ENCODE measurements at places on chromosomes 4 and X.

DNA sequence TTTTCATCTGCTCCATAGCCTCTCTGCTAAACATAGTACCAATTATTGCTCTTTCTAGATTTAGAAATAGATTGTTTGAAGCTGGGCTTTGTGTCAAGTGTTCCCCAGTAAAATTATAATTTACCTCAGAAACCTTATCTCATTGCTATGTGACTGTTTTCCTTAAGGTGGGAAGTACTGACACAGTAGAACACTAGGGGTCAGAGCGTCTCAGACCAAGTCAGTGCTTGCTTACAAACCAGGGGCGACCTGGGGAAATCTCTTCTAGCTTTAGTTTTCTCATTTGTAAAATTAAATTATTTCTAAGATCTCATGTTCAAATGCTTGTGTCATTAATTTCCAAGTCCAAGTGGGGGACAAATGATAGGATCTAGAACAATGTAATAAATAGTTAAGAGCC, 360.4 kb downstream of the RAPGEF2 start:
- no peak for DNase-seq

- no peak for DNase-seq
These were observed 264.5 kb upstream of the EMCN start for GRCh38 chr4:100782356-100782755.

- DNase-seq = no peak
These were observed 26.9 kb upstream of the RASGEF1B start for GRCh38 chr4:81498551-81499099.

- DNase-seq = no peak
These were observed 159.1 kb downstream of the AFF2 start for GRCh38 chrX:148659481-148659880.

DNA sequence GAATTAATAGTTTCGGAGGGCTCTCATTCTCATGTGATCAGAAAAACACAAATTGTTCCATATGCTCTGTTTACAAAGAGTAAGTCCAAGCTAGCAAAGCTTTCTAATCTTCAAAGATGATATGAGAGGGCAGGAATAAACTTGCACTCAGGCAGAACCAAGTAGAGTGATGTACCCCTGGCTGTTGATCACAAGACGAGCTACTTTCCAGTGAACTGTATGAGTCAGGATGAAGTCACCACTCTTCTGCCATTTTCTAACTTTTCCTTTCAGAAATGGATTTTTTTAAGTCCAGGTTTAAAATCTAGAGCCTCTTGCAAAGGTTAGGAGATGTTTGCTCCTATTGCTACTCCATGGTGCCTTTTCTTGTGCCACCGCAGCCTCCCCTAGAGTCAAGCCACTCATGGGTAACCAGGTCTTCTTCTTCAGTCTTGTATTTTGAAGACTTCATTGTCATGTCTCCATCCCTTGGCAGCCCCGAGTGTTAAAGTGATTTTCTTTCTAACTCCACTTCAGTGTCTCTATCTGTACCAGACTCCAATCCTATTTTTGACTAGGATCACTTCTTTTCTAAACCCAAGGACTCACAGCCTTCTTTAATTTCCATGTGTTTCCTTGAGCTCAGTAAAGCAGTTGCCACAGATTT, 171.9 kb upstream of the GALNT7 start:
- no peak for DNase-seq

DNA sequence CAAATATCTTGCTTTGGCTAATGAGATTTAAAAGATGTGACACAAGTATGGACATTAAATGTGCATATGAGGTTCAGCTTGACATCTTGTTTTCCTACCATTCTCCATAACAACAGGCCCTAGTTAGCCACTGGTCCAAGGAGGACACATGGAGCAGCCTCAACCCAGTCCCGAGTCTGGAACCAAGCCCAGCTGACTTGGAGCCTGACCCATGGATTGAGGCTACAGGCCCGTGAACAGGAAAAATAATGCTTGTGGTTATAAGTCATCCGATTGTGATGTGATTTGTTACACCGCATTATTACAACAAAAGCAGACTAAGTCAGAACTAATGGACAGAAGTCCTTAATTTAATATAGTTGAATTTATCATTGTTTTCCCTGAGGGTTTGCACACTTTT, 123.2 kb upstream of the BANK1 start:
- DNase-seq = no peak

DNA sequence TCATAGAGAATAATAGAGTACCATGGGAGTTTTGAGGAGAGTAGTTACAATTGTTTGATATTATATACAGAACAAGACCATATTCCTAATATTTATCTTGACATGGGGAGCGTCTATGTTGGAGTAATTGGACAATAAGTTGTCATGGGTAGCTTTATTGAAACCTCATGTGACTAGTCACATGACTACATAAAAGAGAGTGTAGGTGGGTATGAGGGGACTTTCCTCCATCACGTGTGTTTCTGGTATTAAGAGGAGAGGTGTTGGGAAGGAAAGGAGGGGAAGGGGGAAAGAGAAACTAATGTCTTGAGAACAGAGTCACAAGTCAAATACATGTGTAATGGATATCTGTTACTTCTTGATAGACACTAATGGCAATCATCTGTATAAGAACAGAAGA, 33.1 kb downstream of the PDLIM5 start:
- DNase-seq = no peak

GRCh38 chr4:5678977-5679376, 29.4 kb downstream of the EVC2 start:
- DNase-seq = no peak

DNA sequence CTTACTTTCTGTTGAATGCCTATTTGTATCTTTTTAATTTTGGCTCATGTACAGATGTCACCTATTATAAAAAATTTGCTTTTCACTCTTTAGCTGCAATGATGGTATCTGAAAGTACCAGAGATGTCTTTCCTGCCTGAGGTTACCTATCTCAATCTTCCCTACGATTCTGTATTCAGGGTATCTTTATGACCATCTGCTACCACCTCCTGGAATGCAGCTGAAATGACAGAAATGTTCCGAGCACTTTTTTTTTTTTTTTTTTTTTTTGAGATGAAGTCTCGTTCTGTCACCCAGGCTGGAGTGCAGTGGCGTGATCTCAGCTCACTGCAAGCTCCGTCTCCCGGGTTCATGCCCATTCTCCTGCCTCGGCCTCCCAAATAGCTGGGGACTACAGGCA, 136.4 kb downstream of the REPS2 start:
- no peak for DNase-seq

DNA sequence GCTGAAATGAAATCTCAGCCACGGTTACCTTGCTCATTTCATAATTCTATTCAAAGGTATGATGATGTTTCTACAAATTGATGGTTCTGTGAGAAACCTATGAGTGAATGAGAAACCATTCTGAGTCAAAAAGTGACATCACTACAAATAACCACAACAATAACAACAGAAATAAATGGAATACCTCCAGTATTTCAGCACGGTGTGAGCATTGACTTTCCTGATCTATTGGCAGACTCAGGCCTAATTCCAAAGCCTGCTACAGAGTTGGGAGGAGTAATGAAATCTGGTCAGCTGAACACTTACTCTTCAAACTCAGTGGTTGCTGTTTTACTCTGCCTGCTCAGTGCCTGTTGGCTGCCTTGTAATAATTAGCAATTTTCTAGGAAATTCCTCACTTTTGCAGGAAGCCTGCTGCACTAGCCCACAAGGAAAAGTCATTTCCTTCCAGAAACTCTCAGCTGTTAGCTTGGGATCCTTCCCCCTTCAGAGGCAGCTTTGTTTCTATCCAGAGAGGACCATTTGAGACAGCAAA, 18.8 kb upstream of the SYNPO2 start:
- DNase-seq = no peak

GRCh38 chr4:75494563-75494962, 19.6 kb downstream of the RCHY1 start:
- DNase-seq = no peak

DNA sequence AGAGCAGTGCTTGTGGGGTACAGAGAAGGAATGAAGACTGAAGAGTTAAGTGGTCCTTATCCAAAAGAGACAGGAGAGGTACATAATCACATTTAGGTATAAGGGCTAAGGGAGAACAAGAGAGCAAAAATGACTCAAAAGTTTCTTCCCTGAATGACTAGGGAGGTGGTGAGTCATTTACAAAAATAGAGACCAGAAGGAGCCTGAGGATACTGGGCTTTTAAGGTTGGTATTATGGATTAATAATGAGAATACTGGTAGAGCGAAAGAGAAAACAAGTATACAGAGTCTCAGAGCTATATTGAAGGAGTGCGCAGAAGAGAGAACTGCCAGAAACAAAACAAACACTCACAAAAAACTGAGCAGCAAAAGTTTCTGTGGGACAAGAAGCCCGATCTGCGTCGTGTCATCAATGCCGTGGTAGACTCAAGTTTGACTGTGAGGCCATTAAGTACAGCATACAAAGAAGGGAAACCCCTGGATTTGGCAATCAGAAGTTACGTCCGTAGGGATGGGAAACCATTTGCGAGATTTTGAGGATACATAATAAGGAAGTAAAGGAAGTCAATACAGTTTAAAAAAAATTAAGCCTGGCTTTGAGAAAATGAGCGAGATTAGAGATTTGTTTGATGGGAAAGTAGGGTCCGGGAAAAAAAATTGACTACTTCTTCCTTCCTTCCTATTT, 129.1 kb upstream of the STIM2 start:
- DNase-seq = no peak

DNA sequence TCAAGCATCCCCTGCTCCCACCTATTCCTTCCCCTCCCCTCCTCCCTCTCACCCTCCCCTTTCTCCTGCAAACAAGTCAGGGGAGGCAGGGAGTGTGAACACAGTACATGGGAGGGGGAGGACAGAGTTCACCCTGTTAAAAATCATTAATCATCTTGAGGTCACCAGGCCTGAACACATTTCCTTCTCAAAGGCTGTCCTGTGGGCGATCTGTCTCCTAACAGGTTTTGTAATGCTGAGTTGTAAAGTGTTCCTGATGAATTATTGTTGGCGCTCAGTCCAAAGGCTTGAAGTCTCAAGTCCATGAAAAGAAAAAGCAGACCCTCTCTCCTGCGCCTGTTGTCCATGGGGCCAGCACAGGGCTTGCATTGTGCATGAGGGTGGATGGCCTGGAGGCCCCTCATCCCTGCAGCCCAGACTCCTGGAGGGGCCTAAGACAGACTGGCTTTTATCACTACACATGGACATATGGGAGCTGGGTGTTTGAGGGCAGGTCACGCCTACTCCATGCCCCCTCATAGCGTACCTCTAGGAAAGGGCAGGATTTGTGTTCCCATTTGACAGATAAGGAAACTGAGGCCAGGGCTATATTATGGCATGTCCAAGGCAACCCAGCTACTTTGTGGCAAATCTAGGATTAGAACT, 189.1 kb downstream of the RAB28 start:
- no peak for DNase-seq

GRCh38 chrX:96884027-96884426, 319 bp downstream of the RPA4 start:
- DNase-seq = no peak

DNA sequence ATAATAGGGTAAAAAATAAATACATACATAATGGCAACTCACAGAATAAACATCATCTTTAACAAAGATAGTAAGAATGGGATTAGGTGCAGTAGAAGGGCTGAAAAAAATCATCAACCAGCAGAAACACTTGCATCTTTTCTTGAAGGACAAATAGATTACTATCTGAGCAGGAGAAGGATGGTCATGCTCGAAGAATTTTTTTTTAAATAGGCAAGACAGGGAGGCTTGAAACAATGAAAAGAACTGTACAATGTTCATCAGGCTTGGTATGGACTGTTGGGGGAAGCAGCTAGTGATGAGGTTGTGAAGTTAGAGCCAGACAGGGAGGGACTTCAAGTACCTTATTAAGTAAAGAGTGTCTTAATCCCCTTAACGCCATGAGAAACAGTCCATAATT, 167.4 kb upstream of the LDB2 start:
- DNase-seq = no peak

- DNase-seq = no peak
These were observed 282.2 kb upstream of the SLIT2 start for GRCh38 chr4:19969492-19969891.

GRCh38 chr4:48748949-48749596, 31.0 kb downstream of the FRYL start:
- DNase-seq = no peak

DNA sequence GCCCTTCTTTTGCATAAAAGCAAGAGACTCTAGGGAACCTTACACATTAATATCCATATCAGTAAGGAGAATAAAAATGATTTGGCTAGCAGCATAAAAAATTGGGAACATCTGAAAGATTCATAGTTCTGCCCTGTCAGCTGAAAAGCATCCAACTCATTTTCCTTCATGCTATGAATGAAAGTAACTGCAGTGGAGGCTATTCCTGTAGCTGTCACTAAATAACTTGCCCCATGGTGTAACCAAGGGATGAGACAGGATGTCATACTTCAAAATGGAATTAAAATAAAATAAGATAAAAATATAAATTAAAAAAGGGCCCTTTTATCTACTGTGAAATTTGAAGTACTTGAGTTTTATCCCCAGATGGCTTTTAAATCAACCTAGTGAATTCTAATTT, 878.8 kb downstream of the C4orf33 start:
- DNase-seq = no peak

- no peak for DNase-seq
These were observed 38.1 kb upstream of the ANXA3 start for GRCh38 chr4:78513411-78513975.

GRCh38 chr4:137267024-137267423, 265.3 kb downstream of the PCDH18 start:
- no peak for DNase-seq

DNA sequence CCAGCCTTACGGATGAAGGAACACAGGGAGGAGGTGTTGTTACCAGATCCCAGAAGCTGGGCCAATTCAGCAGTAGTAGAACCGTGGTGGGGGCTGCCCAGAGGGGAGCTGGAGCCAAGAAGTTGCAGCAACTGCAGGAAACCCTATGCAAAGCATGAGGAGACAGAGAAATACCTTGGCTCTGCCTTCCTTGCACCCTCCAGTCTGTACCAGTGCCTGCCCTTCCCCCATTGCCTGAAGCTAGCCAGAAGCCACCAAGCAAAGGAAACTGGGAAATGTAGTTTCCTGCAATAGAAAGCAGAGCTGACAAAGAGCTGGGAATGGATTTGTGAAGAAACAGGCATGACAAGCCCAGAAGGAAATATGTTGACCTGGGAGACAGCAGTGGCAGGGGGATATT, 108.7 kb upstream of the FUNDC1 start:
- no peak for DNase-seq

GRCh38 chr4:51858605-51859202, 15.8 kb downstream of the DCUN1D4 start:
- DNase-seq = no peak

Data from CD4-positive, alpha-beta memory T cell (primary cell).